ENCODE measurements at places on chromosomes 4 and X.

GRCh38 chrX:119981286-119982070 is 37.9 kb upstream of the NKAP start:
- no peak for DNase-seq

- DNase-seq, result no peak
Observed at GRCh38 chrX:104659005-104659744, 93.2 kb downstream of the IL1RAPL2 start.

- DNase-seq, result no peak
Observed at GRCh38 chr4:99655308-99656081, 2.1 kb downstream of the C4orf54 start.

- no peak for DNase-seq
Observed at GRCh38 chrX:22136711-22137110, 104.6 kb downstream of the PHEX start.

- DNase-seq, result no peak
Observed at GRCh38 chrX:154013614-154014360, 5.9 kb downstream of the IRAK1 start.

GRCh38 chrX:8484360-8484949 is 19.8 kb downstream of the VCX3B start:
- no peak for DNase-seq

DNA sequence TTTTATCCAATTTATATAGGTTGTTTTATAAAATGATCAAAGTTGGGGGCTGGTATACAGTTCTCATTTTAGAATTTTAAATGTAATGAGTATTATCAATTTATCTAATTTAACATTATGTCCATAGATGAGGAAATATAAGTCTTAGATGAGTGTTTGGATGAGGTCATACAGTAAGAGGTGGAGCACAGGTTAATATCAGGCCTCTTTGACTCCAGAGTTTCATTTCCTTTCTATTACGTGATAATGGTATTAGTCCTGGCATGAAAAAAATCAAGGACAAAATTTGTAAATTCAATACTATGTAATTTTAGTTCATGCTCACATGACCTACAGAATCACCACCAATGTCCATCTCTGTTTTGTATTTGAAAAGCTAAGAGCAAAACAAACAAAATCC is 269.8 kb downstream of the FSTL5 start:
- no peak for DNase-seq

GRCh38 chrX:115690511-115691216 is 129.7 kb downstream of the PLS3 start:
- DNase-seq, result peak; percentile 32

- no peak for DNase-seq
Observed at GRCh38 chr4:27176400-27176799, 315.8 kb downstream of the STIM2 start.

GRCh38 chr4:9861561-9861960 is 80.1 kb downstream of the DRD5 start:
- no peak for DNase-seq

DNA sequence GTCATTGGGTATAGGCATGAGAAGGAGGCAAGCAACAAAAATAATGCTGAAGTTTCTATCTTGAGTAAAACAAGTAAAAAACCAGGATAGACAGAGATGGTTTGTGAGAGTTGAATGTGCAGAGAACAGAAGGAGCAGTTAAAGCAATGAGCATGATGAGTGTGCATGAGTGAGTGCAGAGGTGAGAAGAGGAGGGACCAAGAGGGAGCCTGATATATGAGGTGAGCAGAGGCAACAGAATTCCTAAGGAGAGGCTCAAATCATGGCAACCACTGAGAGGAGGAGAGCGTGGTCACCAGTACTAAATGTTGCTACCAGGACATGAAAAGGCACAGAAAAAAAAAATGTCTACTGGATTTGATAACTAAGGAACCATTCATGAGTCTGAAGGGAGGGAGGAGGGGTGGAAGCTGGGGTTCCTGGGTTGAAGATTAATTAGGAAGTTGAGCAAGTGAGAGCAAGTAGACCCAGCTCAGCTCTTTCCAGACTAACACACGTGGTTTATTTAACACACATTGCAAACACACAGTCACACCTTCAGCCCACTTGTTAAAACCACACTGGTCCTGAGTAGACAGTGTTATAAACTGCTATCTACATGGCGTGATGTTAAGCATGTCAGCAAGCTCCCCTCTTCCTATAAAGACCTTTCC is 69.0 kb upstream of the IQCM start:
- DNase-seq, result no peak

GRCh38 chrX:63250253-63250868 is 100.8 kb downstream of the SPIN4 start:
- DNase-seq, result peak; percentile 33

DNA sequence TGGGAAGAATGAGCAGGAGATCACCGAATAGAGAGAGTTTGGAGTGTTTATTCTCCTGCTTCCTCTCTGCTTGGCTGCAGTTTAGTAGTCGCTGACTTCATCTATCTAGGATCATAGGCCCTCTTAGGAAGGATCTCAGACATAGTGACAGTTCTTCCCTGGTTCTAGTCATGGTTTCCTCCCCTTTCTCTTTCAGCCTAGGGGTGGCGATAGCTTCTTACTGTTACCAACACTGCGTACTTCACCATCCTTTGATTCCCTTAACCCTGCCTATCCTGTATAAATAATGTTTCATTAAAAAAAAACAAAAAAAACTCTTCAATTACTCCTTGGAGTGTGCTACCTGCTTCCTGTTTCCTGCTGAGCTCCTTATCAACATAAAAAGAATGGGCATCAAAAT is 103.8 kb downstream of the DDX53 start:
- no peak for DNase-seq

- no peak for DNase-seq
Observed at GRCh38 chr4:101355767-101356702, 8.7 kb upstream of the PPP3CA start.

GRCh38 chr4:120557372-120557771 is 365.2 kb downstream of the PRDM5 start:
- no peak for DNase-seq

- no peak for DNase-seq
Observed at GRCh38 chr4:83865417-83866150, 329.7 kb downstream of the GPAT3 start.

- no peak for DNase-seq
Observed at GRCh38 chrX:27619975-27620374, 29.8 kb downstream of the DCAF8L2 start.

DNA sequence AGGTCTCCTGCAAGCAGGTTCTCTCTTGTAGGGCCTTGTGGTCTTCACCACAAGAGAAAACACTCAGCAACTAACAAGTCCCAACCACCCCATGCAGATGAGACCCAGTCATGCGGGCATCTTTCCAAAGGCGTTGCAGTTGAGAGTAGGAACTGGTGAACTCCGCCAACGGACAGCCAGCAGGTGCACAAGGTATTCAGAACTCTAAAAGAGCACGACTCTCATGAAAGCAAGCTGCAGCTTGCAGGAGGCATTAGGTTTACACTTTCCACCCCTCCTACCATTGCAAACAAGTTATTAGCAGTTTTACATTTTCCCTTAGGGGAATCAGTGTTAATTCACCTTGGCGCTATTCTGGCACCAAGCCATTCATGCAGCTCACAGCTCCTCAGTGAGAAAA is 173.4 kb upstream of the KIT start:
- DNase-seq, result no peak

GRCh38 chr4:137283737-137284136 is 248.6 kb downstream of the PCDH18 start:
- DNase-seq, result no peak

- DNase-seq, result no peak
Observed at GRCh38 chr4:150302553-150302952, 224.3 kb downstream of the DCLK2 start.

GRCh38 chr4:141563723-141564122 is 72.7 kb upstream of the IL15 start:
- DNase-seq, result no peak

GRCh38 chrX:122440832-122441231 is 743.2 kb upstream of the GRIA3 start:
- DNase-seq, result no peak

All from liver (tissue), 10 donors.